ENCODE measurements at places on chromosomes 3 and 15.

- DNase-seq, result peak; percentile 29
- H3K4me3 ChIP-seq, result no peak overlapping the region
- no peaks in the 10 kb centered on the region for H3K27me3 ChIP-seq
- no peaks in the 10 kb centered on the region for H3K36me3 ChIP-seq
- no peak overlapping the region for H3K27ac ChIP-seq
These were observed 46.8 kb upstream of the SLC6A1 start for GRCh38 chr3:10945683-10946287.

DNA sequence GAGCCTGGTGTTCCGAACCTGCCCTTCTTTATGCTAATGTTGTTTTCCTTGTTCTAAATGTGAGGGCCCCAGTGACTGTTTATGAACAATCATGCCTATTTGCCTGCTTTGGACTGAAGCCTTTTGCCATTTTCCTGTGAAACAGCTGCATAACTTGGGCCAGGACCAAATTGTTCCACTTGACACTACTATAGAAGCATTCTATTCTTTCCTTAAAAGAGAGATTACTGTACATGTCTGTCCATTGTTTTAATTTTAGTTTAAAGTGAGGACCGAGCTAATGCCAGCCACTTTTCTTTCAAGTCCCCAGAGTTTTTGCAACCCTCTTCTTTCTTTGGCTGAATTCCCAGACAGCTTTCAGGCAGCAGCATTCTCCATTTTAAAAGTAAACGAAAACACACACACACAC is 980.3 kb downstream of the CADM2 start:
- no peak for DNase-seq
- H3K4me3 ChIP-seq, result no peak overlapping the region
- H3K27me3 ChIP-seq, result peaks cover 3% of the 10 kb centered on the region
- H3K36me3 ChIP-seq, result no peaks in the 10 kb centered on the region
- no peaks in the 10 kb centered on the region for H3K4me1 ChIP-seq

DNA sequence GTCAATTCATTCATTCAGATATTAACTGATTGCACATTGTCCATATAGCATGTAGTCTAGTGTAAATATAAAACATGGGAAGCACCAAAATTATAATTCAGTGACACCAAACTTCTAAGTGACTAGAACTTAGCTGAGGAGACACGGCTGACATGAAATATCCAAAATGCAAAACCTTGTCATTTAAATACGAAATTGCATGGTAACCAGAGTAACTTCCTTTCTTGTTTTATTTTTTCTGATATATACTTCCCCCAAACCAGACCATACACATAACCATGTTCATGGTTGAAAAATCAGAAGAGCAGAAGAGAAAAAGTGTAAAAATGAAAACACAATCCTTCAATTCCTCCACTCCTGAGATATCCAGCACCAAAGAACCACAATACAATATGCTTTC is 38.0 kb downstream of the CBLB start:
- H3K27me3 ChIP-seq, result no peaks in the 10 kb centered on the region
- H3K4me3 ChIP-seq, result no peak overlapping the region
- no peak overlapping the region for H3K27ac ChIP-seq
- H3K4me1 ChIP-seq, result peaks cover 7% of the 10 kb centered on the region
- no peak for DNase-seq

DNA sequence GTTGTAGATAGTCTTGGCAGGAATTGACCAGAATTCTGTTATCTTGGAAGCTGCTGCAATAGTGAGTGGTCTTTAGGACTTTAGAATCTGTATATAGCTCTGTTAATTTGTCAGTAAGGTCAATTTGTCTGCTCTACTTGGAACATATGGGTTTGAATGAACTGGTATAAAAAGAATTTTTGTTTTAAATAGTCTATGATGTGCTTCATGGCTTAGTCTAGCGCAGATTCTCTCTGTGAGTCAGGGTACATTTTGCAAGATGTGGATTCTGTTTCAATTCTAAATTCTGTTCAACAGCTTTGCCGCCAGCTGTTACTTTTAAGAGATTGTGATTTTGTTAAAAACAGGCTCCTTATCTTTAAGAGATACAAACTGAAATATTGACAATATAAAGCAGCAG is 135.9 kb upstream of the AGBL1 start:
- no peaks in the 10 kb centered on the region for H3K36me3 ChIP-seq
- no peak overlapping the region for H3K4me3 ChIP-seq
- no peaks in the 10 kb centered on the region for H3K27me3 ChIP-seq
- DNase-seq, result no peak
- H3K27ac ChIP-seq, result no peak overlapping the region

DNA sequence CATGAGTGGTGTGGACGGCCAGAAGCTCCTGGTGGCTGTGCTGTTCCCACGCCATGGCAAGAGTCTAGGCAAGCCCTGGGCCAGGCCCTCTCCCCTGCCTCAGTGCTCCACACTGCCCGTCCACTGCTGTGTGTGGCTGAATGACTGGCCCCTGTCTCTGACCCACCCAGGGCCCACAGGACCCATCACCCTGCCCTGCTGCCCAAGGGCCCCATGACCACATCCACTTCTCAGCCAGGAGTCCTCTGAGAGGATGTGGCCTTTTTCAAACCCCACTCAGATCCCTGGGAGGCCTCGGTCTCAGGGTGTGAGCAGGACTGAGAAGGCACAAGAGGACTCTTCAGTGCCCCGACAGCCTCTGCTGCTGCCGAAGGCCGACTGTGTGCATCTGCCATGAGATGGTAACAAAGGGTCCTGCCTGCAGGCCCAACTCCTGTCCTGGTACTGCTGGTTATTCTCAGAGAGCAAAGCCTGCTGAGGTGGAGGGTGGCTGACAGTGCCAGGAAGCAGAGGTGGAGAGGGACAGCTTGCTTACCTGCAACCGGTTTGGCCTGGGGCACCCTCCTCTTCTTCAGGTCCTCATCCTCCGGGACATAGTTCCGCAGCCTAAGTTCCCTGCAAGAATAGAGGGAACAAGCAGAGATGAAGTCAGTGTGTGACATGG is 47.5 kb downstream of the PTH1R start:
- H3K27me3 ChIP-seq, result no peaks in the 10 kb centered on the region
- no peak overlapping the region for H3K4me3 ChIP-seq
- H3K36me3 ChIP-seq, result no peaks in the 10 kb centered on the region
- no peak for DNase-seq

DNA sequence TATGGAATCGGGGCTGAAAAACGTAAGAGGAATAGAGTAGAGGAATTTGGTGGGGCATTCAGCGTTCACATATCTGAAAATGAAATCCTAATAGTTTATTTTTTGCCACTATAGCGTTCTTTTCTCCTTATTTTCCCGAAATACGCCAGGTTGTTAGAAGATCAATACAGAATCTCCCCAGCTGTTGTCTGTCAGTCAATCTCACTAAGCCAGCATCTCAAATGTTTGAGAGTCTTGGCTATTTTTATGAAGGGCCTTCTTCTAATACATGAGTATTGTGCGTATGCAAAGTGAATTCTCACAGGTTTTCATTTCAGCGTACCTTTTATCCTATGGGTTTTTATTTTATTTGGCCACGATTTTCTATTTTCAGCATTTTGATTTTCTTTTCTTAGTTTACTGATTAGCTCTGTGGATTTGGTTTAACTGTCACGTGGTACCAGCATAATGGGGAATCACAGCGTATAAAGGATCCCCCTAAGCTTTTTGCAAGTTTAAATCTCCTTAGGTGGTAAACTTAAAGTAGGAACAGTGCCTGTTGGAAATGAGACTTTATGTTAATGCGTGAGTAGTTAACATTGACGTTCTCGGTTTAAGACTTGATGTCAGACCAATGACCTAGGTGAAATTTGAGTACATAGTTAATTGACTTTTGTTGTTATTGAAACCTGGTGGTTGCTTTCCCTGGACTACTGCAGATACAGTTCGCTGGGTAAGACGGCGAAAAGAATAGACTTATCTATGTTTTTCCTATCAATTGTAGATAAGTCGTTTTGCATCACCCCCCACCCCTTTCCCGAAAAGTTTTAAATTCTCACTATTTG is 1.3 kb downstream of the FXR1 start:
- H3K27ac ChIP-seq, result peak overlapping the region; percentile 98
- no peaks in the 10 kb centered on the region for H3K4me1 ChIP-seq
- no peak for DNase-seq
- peak overlapping the region; percentile 74 for H3K4me3 ChIP-seq
- H3K27me3 ChIP-seq, result no peaks in the 10 kb centered on the region

- H3K4me3 ChIP-seq, result no peak overlapping the region
- no peaks in the 10 kb centered on the region for H3K27me3 ChIP-seq
- no peaks in the 10 kb centered on the region for H3K36me3 ChIP-seq
- no peaks in the 10 kb centered on the region for H3K4me1 ChIP-seq
- peak overlapping the region; percentile 30 for H3K27ac ChIP-seq
These were observed 12.1 kb downstream of the TGFBR2 start for GRCh38 chr3:30618526-30618925.

GRCh38 chr3:158701420-158702065 is 29.1 kb upstream of the LXN start:
- no peak overlapping the region for H3K27ac ChIP-seq
- no peaks in the 10 kb centered on the region for H3K4me1 ChIP-seq
- no peaks in the 10 kb centered on the region for H3K27me3 ChIP-seq
- no peak for DNase-seq
- H3K4me3 ChIP-seq, result no peak overlapping the region
- no peaks in the 10 kb centered on the region for H3K36me3 ChIP-seq

DNA sequence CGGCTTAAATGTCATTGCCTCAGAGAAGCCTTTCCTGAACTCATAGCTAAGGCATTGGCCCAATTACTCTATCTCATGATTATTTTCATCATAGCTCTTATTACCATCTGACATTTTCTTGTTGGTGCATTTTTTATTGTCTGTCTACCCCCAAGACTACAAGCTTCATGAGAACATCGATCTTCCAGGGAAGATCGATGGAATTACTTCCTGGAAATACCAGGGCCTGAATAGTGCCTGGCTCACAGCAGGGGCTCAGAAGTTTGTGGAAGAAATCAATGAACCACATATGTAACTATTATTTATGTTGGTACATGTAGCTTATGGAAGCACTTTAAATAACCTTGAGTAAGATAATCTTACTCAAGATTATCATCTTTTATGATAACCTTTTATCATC is 7.7 kb upstream of the MEF2A start:
- H3K36me3 ChIP-seq, result no peaks in the 10 kb centered on the region
- no peaks in the 10 kb centered on the region for H3K27me3 ChIP-seq
- H3K27ac ChIP-seq, result no peak overlapping the region
- no peak overlapping the region for H3K4me3 ChIP-seq
- no peak for DNase-seq

GRCh38 chr3:139751789-139752188 is 74.0 kb upstream of the NMNAT3 start:
- no peak overlapping the region for H3K27ac ChIP-seq
- no peaks in the 10 kb centered on the region for H3K4me1 ChIP-seq
- H3K4me3 ChIP-seq, result no peak overlapping the region
- no peaks in the 10 kb centered on the region for H3K27me3 ChIP-seq

GRCh38 chr3:52704611-52705437 is 767 bp downstream of the GLT8D1 start:
- no peaks in the 10 kb centered on the region for H3K27me3 ChIP-seq
- peaks cover 7% of the 10 kb centered on the region for H3K4me1 ChIP-seq
- H3K4me3 ChIP-seq, result peak overlapping the region; percentile 64
- H3K27ac ChIP-seq, result peak overlapping the region; percentile 88

GRCh38 chr15:57213862-57214261 is 162.4 kb upstream of the CGNL1 start:
- no peaks in the 10 kb centered on the region for H3K27me3 ChIP-seq
- H3K36me3 ChIP-seq, result no peaks in the 10 kb centered on the region
- no peaks in the 10 kb centered on the region for H3K4me1 ChIP-seq
- DNase-seq, result no peak
- no peak overlapping the region for H3K4me3 ChIP-seq
- no peak overlapping the region for H3K27ac ChIP-seq
